PC-9 (cell line): ENCODE measurements at places on chromosomes 2 and 18. TPM values are rescaled to one million over a fixed set of nuclear protein-coding genes. Genes with fewer than 3 reads are reported as not detected.

Gene ZNF385B
- 2.8 and 4.1 TPM in 2 replicates for total RNA-seq

Gene CPO
- not detected in 2 replicates for total RNA-seq

Gene PLEKHA3
- total RNA-seq: 35.7 and 50.3 TPM in 2 replicates

Gene NT5DC4
- total RNA-seq: 6.1 and 6.5 TPM in 2 replicates

Gene C2orf78
- not detected in 2 replicates for total RNA-seq

Gene CPSF3
- total RNA-seq: 52.0 and 61.5 TPM in 2 replicates

Gene ITGB6
- 24.3 and 30.6 TPM in 2 replicates for total RNA-seq

Gene ARID5A
- 5.1 and 6.0 TPM in 2 replicates for total RNA-seq

Gene EHBP1
- 79.3 and 100 TPM in 2 replicates for total RNA-seq

Gene GPR148
- not detected in 2 replicates for total RNA-seq

Gene IL36G
- not detected in 2 replicates for total RNA-seq

Gene PLB1
- total RNA-seq: 1.7 and 2.7 TPM in 2 replicates

Gene HAUS1
- total RNA-seq: 25.3 and 33.3 TPM in 2 replicates

Gene POU3F3
- total RNA-seq: not detected in 2 replicates

Gene ESPNL
- total RNA-seq: 1.1 and 2.2 TPM in 2 replicates

Gene RAD51AP2
- total RNA-seq: not detected in 2 replicates

Gene CYP27C1
- 0.94 and 1.6 TPM in 2 replicates for total RNA-seq

Gene EIF5B
- total RNA-seq: 53.4 and 56.7 TPM in 2 replicates

Gene MC4R
- not detected in 2 replicates for total RNA-seq

Gene IL1F10
- total RNA-seq: not detected in 2 replicates

Gene COL4A3
- total RNA-seq: 2.2 and 3.5 TPM in 2 replicates

Gene GKN1
- not detected in 2 replicates for total RNA-seq

Gene BARD1
- 29.1 and 42.0 TPM in 2 replicates for total RNA-seq

Gene MCM6
- total RNA-seq: 26.7 and 33.1 TPM in 2 replicates

Gene HOXD12
- total RNA-seq: not detected in 2 replicates

Gene DSG2
- 66.0 and 90.1 TPM in 2 replicates for total RNA-seq

Gene KCNJ3
- not detected in 2 replicates for total RNA-seq

Gene SEMA4F
- 10.6 and 12.3 TPM in 2 replicates for total RNA-seq

Gene ELOA2
- total RNA-seq: not detected in 2 replicates
